ENCODE measurements at places on chromosomes 3 and 15.

DNA sequence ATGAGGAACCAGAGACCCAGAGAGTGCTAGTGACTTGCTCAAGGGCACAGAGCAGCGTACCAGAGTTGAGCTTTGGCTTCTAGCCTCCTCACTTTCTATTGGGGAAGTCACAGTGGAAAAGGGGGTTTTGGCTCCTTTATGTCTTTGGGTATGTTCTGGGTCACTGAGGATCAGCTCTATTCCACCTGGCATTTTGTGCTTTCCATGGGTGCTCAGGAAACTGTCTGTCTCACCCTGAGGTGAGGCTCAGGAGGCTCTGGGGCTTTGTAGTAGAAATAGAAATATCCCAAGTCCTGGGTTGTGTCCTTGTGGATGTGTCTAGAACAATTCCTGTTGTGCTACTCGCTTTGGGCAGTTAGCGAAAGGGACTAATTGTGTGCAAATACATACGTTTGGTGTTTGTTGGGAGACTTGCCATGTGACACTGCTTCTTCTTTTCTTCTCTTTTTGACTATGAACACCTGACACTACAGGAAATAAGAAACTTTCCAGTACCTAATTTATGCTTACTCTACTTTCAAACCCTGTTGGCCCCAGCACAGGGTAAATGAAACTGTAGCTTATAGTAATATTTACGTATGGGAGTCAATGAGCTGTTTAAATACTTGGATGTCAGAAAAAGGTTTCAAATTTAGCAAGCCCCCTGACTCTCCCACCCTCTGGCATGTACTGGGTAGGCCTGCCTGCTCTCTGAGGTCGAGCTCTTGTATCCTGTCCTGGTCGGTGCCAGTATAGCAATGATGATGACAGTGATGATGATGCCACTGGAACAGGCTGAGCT is 35.6 kb downstream of the SMAD3 start:
- DNase-seq, result no peak

GRCh38 chr3:165640970-165641369 is 196.3 kb downstream of the BCHE start:
- no peak for DNase-seq

GRCh38 chr15:48522123-48522522 is 123.4 kb downstream of the FBN1 start:
- no peak for DNase-seq

- DNase-seq, result peak; percentile 66
These were observed 17.7 kb downstream of the CRTAP start for GRCh38 chr3:33131331-33132018.

DNA sequence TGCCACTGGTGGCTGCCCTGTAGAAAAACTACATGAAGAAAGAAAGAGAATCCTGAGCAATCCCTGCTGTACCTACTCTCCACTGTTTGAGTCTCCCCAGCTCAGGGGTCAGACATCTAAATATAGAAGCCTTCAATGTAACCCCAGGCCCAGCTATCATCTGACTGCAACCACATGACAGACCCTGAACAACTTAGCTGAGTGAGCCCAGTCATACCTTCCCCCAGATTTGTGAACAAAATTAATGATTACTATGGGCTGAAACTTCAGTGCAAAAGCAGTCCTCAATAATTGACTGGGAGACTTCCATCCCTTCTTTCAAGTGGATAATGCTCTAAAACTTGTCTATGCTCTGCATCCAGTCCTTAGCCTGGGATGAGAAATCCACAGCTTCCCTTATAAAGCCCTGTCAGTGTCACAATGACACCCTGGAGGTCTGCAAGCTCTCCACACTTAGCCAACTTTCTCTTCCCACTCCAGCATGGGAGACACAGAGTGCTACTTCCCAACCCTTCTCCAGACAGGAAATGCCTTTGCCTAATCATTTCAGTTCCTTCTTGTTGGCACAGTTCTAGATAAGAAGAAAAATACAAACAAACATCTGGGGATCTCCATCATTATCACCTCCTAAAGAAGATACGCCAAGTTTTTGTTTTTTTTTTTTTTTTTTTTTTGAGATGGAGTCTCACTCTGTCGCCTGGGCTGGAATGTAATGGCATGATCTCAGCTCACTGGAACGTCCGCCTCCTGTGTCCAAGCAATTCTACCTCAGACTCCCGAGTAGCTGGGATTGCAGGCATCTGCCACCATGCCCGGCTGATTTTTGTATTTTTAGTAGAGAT is 198.5 kb upstream of the GADL1 start:
- no peak for DNase-seq

DNA sequence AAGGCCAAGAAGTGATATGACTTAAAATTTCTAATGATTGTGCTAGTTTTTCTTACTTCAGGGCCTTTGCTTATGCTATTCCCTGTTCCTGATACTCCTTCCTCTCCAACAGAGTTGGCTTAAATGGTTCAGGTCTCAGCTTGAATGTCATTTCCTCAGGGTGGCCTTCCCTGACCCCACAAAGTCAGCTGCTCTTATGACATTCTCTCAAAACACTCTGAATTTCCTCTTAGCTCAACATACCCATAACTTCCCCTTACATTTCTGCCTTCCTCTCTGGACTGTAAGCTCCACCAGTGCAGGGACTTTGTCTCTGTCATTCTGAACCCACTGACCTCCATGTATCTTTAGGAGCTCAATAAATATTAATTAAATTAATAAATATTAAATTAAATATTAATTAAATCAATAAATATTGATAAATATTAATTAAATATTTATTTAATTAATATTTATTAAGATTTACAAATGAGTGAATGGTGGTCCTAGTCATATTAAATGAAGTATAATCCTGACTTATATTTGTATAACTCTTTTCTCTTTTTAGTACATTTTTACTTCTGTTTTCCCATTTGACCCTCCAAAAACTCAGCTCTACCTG is 17.9 kb upstream of the TMCC1 start:
- no peak for DNase-seq

- peak; percentile 36 for DNase-seq
These were observed at the start of gene DNAJA4 for GRCh38 chr15:78264304-78265136. TSS of gene DNAJA4 (plus strand) at chr15:78264562. CDS start at chr15:78264764, 202 bp downstream.

DNA sequence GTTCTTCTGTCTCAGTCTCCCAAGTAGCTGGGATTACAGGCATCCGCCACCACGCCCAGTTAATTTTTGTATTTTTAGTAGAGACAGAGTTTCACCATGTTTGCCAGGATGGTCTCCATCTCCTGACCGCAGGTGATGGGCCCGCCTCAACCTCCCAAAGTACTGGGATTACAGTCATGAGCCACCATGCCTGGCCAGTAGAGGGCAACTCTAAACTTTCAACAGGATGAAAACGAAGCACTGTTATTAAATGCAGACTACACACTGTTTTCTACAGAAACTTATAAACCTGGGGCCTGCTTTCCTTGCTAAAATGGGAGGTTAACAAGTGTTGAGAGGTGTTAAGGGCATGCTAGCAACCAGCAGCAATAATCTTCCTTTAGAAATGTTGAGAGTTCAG is 7.6 kb downstream of the ARPC4 start:
- DNase-seq, result no peak

DNA sequence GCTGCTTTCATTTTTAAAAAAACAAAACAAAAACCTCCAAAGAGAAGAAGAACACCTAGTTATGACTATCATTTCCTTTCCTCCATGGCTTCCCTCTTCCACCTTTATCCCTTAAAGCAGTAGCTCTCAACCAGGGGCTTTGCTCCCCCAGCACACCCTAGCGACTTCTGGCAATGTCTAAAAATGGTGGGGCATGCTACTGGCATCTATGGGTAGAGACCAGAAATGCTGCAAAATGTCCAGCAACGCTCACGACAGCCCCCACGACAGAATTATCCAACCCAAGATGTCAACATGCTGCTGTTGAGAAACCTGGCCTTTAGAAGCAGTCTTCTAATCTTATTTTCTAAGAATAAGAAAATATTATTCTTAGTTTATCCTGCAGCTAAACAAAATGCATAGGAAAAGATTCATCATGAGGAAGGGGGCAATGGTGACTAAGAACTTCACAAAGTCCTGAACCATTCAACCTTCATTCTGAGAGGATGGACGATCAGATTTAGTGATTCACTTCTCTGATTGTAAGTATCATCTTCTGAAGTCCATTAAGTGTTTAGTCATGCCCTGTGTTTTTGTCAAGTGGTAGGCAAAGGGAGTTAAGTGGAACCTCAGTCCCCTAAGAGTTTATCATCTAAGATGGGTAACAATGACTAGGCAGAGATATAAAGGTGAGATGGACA is 81.7 kb downstream of the CCNL1 start:
- no peak for DNase-seq

DNA sequence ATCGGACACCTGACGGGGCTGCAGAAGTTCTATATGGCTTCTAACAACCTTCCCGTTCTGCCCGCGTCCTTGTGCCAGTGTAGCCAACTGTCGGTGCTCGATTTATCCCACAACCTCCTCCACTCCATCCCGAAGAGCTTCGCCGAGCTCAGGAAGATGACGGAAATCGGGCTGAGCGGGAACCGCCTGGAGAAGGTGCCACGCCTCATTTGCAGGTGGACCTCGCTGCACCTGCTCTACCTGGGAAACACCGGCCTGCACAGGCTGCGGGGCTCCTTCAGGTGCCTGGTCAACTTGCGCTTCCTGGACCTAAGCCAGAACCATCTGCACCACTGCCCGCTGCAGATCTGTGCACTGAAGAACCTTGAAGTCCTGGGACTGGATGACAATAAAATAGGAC is 9.8 kb upstream of the LRRC34 start:
- no peak for DNase-seq

DNA sequence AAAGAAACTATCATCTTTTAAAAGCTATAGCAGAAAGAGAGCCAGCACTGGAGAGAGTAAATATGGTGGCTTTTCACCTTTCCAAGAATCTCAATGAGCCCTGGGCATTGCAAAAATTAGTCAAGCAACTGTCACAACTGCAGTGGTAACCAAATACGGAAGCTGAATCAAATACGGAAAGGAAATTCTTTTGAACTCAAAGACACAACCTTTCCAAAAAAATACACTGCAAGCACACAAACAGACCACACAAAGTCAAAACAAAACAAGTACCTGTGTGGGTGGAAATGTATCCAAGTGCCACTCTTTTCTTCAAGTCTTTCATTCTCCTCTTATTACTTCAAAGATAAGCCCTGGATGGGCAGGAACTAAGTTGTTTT is 17.6 kb downstream of the VGLL4 start:
- DNase-seq, result no peak

- no peak for DNase-seq
These were observed 185.1 kb upstream of the GALNT15 start for GRCh38 chr3:15989419-15989818.

DNA sequence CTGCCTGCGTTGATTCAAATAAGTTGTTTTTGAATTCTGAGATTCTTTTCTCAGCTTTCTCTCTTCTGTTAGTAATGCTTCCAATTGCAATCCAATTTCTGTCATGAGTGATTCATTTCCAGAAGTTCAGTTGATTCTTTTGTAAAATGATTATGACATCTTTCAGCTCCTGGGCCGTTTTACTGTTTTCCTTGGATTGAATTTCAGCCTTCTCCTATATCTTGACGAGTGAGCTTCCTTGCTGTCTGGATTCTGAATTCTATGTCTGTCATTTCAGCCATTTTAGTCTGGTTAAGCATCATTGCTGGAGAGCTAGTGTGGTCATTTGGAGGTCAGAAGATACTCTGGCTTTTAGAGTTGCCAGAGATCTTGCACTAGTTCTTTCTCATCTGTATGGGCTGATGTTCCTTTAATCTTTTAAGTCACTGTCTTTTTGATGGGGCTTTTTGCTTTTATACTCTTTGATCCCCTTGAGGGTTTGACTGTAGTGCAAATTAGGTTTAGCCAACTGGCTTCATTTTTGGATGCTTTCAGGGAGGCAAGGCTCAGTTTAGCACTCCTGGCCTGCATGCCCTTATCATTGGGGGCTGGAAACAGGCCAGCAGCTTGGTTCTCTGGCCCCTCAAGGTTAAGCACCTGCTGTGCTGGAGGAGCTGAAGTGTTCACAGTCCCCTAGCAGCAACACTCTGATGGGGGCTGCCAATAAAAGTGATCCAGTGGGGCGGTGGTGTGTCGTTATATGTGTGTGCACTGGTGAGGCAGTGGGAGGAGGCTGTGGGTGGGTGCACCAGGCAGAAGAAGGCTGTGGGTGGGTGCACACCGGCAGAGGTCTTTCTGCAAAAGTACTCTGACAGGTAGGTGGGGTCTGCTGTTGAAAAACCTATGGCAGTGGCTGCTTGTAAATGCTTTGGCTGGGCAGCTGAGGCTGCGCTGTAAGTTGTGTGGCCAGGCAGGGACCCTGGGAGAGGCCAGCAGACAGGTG is 51.2 kb downstream of the MCTP2 start:
- no peak for DNase-seq

DNA sequence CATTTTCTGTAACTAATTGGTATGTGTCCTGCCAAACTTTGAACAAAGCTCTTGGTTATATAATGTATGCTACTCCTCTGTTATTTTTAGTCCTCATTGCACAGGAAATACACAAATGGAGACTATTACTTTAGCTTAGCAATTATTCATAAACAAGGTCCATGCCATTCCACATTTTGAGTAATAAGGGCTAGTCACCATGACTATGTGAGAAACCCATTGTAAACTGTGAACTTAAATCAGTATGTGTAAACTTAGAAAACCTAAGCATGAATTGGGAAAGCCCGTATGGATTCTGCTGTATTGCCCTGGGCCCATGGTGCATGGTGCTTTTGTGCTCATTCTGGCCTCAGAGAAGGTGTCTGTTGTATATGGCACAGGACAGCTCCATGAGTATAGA is 100.3 kb downstream of the HCN4 start:
- no peak for DNase-seq

DNA sequence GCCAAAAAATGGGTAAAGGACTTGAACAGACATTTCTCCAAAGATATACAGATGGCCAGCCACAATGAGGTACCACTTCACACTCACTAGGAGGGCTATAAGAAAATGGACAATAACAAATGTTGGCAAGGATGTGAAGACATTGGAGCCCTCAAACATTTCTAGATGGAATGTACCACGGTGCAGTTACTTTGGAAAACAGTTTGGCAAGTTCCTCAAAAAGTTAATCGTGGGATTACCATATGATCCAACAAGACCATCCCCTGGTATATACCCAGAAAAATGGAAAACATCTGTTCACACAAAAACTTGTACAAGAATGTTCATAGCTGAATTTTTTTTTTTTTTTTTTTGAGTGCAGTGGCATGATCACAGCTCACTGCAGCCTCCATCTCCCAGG is 15.9 kb upstream of the HRH1 start:
- DNase-seq, result no peak

DNA sequence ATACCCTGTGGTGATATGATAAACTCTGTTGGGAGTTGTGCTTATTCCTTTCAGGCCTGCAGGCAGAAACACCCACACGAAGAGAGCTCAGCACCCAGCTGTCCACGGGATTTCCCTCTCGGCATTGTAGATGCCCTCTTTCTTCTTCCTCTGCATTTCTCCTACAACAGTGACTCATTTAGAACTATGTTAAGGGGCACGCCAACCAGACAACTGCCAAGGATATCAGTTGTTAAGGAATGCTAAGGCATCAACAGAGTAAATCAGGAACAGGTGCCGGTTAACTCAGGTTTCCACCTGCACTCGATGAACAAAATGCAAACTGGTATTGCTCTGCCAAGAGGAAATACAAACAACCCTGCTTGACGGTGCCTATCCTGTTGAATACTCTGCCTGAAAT is 270.0 kb upstream of the PEX5L start:
- DNase-seq, result peak; percentile 0

Data from left kidney (tissue), 8 donors.